ENCODE measurements at places on chromosomes 6 and 20.

GRCh38 chr20:51447097-51447764 is 95.3 kb downstream of the NFATC2 start:
- no peak for DNase-seq

DNA sequence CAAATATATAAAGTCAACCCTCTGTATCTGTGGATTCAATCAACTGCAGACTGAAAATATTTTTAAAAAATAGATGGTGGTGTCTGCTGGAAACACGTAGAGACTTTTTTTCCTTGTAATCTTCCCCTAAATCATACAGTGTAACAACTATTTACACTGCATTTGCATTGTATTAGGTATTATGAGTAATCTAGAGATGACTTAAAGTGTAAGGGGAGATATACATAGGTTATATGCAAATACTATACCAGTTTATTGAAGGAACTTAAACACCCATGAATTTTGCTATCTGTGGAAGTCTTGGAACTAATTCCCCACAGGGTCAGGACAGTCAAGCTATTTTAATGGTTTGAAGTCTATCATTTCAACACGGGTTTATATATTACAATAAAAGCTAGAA is 10.2 kb downstream of the HDAC2 start:
- no peak for DNase-seq

GRCh38 chr20:19483309-19483708 is 270.9 kb downstream of the SLC24A3 start:
- no peak for DNase-seq

- DNase-seq, result no peak
Observed at GRCh38 chr6:144460327-144461095, 175.4 kb downstream of the UTRN start.

DNA sequence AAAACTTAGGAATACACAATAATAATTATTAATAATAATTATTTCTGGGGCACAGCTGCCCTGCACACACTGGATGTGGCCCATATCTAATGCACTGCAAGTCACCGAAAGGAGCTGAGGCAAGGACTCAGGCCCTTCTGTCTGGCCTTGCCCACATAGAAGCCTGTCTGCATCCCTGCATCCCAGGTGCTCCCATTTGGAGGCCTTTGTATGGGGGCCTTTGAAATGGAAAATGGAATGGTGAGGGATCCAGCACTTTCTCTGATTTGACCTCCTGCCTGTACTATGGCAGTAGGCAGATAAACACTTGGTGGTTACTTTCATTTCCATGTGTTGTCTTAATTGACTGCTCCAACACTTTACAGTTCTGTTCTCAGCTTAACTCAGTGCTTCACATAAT is 75.7 kb upstream of the PTCHD4 start:
- no peak for DNase-seq

GRCh38 chr6:717135-717534 is 24.2 kb upstream of the EXOC2 start:
- no peak for DNase-seq

- DNase-seq, result no peak
Observed at GRCh38 chr20:51528263-51529027, 14.1 kb downstream of the NFATC2 start.

DNA sequence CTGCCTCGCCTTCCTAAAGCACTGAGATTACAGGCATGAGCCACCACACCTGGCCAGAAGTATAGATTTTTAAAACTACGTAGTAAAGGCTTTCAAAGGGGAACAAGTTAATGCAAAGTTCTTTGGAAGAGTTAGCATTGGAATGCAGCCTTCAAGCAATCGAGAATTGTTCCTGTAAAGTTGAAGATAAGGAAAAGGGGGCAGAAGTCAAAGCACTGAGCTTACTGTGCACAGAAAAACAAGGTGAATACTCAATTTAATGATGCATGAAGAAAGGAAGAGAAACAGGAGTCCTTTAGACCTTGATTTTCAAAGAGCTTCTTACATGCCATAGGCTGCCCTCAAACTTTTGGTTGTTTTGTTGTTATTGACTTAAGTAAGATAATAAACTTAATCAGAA is 29.1 kb upstream of the LGSN start:
- DNase-seq, result no peak

DNA sequence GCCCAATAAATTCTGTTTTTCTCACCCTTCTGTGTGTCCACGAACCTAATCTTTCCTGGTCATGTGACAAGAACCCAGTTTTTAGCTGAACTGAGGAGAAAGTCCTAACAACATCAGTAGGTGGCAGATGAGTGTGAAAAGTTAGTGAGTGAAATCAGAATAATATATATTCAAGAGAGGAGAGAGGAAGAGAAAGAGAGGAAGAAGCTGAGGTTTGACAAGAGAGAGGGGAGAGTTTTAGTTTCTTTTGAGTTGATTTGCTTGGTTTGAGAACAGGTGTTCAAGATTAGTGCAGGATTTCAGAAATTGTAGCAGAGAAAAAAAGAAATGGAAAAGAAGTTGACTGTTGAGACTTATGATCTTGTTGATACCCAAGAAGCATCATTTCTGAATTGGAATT is 930.5 kb upstream of the FLRT3 start:
- DNase-seq, result no peak

GRCh38 chr6:125414507-125414906 is 112.7 kb upstream of the HDDC2 start:
- no peak for DNase-seq

DNA sequence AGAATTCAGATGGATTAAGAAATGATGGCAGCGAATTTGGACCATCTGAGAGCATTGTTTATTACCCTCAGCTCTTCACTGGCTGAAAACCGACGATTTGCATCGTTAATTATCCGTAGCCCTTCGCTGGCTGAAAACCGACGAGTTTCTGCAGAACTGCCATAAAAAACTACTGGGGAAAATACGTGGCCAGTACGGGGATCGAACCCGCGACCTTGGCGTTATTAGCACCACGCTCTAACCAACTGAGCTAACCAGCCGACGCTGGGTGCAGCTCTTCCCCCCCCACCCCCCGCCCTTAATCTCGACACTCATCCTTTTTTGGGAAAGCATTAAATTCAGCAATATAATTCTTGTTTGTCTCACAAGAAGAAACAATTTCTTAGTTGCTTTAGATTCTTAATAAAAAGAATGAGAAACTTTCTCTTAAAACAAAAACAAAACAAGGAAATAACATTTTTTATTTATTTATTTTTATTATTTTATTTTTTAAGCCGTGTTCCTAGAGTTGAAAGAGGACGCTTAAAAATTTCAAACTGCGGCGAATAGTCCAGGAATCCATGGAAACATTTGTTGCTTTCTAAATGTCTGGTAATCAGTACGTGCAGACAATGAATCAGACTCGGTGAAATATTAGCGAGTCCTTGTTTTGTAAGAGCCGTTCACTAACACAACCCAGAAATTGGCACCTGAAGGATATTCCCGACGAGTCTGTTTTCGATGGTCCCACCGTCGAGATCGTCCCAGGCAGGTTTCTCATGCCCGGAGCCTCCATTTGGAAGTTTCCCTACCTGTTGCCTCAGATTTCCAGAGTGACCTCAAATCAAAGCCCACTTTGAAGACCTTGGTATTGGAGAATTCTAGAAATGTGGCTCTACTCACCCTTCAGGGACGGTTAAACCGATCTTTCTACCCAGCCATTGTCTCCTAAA is 27.8 kb downstream of the PRSS16 start:
- no peak for DNase-seq

DNA sequence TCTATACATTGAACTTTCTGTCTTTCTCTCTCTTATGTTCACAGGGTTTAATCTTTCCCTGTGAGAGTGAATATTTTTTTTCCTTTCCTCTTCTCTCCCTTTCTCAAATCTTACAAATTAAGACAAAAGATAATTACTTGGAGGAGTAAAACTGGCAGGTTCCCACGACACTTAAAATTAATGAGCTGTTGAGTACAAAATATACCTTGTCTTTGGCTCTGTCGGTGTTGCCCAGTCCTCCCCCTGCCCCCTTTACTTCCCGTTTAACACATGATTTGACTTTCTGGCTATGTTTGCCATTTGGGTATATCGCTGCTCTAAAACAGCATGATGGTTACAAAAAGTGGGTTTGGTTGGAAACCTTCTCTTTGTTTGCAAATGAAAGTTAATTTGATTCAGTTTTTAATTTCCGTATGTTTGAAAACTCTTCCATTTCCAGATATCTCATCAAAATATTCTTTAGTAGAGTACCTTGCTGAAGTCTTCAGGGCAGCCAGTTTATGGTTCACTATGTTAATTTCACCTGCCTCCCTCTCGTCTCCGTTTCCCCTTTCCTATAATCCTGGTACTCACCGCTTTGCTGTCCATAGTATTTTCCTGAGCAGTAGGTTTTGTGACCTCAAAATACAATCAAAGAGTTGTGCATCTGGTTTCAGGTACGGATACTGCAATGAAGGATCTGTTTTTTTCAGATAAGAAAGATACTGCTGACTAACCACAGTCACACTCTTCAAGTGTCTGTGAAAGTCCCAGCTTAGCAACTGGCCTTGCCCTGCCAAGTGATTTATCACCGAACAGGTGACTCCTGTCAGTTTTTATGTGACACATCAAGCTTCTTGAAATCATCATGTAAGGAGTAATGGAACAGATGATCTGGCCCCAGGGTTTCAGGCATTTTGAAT is 181.2 kb downstream of the DTNBP1 start:
- DNase-seq, result no peak

GRCh38 chr6:96520171-96521115 is 1.2 kb upstream of the UFL1 start:
- no peak for DNase-seq

DNA sequence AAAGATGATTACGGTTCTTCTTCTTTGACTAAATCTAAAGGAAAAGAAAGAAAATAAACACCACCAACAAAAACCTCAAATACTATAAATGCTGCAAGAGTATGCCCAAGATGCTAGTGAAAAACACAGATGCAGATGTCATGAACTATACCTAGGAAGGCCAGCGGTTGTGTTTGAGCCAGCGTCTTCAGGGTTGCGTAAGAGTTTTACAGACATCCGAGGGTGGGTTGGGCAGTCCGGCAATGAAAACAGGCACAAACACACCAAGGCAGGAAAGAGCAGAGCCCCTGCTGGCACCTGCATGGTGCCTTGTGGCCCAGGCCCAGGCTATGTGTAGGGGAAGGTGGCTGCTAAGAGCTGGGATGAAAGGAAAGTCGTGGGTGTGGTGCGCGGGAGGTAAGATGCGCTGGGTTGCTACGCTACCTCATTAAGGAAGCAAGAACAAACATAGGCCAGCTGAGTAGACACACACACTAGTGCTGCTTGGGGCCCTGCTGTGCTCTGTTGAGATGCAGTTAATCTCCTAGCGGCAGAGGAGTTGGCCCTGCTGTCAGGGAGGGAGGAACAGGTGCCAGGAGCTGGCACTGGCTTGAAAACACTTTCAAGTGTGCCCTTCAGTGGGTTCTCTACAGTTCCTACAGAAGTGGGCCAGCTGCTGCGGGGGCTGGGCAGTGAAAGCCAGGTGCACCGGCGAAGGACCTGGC is 170.2 kb upstream of the PLN start:
- no peak for DNase-seq

GRCh38 chr20:7571101-7571500 is 369.2 kb downstream of the HAO1 start:
- DNase-seq, result no peak

DNA sequence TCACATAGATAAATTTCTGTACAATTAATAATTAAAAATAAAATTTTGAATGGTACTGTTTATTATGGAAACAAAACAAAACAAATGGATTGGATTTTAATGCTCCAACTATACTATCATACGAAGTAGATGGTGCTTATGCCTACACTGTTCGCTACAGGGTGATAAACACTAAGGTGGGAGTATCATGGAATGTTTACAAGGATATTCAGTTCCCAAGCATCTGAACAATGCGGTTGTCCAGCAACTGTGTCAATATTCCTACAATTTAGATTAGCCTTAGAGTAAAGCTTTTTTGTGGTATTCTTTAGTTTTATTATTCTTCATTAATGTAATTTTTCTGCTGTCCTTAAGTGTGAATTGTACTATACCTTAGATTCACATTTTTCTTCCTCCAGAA is 105.1 kb downstream of the MMS22L start:
- no peak for DNase-seq

DNA sequence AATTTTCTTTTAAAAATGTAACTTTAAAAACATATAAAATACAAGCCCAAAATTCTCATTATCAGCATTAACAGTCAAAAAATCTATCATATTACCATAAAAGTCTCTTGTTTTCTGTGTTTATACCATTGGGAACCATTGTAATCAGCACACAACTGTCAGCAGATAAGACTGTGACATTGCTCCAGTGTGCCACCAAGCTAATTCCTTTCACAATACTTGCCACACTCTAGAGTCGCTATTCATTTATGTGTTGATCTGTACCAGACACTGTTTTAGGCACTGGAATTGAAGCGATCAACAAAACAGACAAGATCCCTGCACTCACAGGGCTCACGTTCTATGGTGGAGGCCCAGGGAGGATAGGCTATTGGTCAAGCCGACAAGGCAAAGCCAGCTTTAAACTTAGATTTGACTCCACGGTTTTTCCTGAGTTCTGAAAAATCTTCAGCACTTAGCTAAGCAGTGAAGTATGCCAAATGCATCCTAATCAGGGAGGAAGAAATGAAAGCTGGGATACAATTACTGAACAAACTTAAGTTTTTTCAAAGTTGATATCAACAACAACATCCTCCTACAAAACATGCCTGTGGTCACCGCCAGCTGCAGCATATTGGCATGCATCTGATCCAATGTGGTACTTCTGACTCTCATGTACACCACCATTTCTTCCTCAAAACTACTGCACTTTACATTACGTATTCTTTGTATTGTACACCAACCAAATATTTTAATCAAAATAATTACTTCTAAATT is 60.5 kb downstream of the GMDS start:
- DNase-seq, result no peak

GRCh38 chr6:110322151-110322873 is 35.8 kb downstream of the METTL24 start:
- DNase-seq, result peak; percentile 54

GRCh38 chr20:20073801-20074371 is 21.6 kb downstream of the CFAP61 start:
- DNase-seq, result no peak

GRCh38 chr20:41697861-41698559 is 79.8 kb upstream of the CHD6 start:
- DNase-seq, result no peak

DNA sequence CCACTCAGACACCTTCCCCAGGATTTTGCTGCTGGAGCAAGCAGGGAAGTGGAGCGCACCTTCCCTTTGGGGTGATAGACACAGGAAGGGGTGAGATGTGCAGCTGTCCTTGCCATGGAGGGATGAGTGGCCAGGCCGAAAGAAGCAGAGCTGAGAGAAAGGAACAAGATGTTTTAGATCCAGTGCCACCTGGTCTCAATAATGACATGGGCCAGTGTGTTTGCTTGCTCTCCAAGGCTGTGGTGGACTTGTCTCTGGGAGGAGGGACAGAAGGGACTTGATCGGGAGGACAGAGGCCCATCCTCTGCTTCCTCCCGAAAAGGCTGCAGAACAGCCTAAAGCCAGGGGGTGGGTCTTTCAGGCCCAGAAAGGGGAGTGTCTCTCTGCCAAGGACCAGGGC is 61.7 kb upstream of the CCDC167 start:
- no peak for DNase-seq

- no peak for DNase-seq
Observed at GRCh38 chr6:105431226-105431625, 28.3 kb upstream of the PREP start.

DNA sequence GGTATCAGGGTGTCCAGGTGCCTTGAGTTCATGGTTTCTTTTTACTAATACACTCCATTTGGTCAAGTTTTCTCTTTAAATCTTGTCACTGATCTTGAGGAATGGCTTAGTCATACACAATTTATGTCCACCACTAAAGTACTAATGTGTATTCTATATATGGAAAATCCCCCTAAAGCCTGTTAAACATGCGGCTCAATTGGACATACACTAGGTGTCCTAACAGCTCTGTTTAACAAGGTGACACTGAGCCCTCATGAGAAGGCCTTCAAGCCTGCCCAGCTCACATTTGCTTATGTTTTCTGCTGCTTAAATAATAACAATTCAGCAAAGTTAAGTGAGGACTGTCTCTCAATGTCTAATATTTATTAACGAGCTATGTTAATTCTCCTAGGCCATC is 31.5 kb downstream of the PDE7B start:
- no peak for DNase-seq
